ENCODE measurements at places on chromosomes 6 and 20.

DNA sequence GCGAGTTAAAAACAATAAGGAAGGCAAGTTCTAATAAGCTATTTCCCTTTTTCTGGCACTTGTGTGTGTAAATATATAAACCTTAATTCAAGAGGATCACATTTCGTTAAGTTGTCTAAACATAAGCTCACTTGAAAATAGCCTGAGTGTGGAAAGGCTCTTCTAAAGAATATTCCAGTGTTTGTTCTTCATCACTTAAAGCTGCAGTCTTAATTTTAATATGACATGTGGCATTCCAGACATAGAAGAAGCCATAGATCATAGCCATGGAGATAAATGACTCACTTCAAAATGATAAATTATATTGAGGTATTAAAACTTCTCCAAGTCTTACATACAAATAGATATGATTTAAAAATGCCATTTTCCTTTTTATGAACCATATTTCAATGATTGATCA, 42.1 kb downstream of the IYD start:
- no peak for DNase-seq

GRCh38 chr20:17873410-17874270, 95.0 kb downstream of the SNX5 start:
- no peak for DNase-seq

GRCh38 chr6:33297406-33297955, 1.3 kb downstream of the RGL2 start:
- DNase-seq = no peak

- peak; percentile 91 for DNase-seq
Measured at GRCh38 chr6:36755435-36756348, 58.1 kb downstream of the RAB44 start.

DNA sequence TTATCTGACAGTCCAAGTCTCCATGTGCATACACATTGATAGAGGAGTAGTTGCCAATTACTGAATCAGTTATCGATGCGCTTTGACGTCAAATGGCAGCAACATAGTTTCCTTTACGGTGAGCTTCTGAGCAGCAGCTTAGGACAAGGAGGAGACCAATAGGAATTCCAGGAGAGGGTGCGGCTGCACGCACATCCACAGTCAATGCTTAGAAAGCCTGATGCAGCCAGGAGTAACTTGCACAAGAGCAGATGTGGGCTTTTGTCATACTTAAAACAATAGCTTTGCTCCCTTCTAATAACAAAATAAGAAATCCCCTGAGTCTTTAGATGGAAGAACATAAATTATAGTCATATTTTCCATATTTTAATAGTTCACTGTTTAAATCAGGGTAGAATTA, 442.1 kb downstream of the BCKDHB start:
- DNase-seq = no peak
